ENCODE measurements at places on chromosomes 11 and 22.

DNA sequence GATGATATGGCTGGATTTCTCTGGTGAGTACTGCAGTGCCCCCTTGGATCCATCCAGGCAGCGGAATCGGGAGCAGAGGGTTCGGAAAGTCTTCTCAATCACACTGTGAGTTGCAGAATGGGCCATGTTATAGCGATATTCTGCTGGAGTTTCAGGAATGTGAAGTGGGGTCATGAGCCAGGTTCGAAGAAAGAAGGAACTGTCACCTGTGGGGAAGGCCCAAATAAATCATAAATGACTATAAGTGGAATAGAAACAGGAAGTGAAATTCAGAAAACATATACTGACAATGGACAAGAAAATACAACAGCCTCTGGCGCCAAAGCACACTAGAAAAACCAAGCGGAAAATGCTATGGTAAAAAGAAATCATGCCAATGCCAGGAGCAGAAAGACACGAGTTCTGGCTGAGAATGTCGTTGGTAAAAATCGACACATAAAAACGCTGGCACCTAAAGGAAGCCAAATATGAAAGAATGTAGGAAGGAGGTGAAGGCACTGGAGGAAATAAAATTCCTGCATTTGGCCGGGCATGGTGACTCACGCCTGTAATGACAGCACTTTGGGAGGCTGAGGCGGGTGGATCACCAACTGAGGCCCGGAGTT lies 10.0 kb upstream of the AMBRA1 start:
- DNase-seq = no peak

GRCh38 chr22:20175597-20175900 lies 24.7 kb upstream of the CCDC188 start:
- DNase-seq = no peak

- DNase-seq = no peak
These were observed 56.4 kb downstream of the PARVA start for GRCh38 chr11:12433571-12434324.

GRCh38 chr22:23376256-23376655 lies 195.9 kb downstream of the BCR start:
- DNase-seq = peak; percentile 81

- DNase-seq = no peak
These were observed 9.7 kb downstream of the RHOD start for GRCh38 chr11:67066333-67066709.

DNA sequence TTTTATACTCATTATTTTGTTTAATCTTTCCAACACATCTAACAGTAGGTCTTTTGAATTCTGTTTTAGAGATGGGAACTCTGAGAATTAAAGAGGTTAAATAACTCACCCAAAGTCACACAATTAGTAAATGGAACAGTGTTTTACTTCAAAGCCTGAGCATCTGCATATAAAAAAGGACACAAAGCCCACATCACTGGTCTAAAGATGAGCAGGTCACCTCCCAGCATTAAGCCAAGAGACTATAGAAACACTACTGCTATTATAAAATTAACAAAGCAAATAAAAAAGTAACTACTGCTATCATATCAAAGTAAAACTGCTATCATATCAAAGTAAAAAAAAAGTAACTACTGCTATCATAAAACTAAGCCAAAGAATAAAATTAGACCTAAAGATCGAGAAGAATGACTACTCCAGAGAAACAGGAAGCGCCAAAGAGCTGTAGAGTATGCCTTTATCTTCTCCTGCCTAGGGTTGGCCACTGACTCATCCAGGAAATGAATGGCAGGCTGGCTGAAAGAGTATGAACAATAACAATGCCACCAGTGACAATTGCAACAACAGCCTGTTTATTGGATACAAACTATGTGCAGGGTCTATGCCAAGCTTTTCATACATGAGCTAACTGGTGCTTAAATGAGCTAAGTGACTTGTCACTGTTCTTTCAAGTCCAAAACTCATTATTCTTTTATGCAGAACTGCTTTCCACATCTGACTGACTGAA lies 1153.0 kb upstream of the TENM4 start:
- DNase-seq = peak; percentile 61

GRCh38 chr11:1148752-1149180 lies 9.0 kb upstream of the MUC5AC start:
- DNase-seq = no peak

GRCh38 chr22:41300661-41301060 lies 664 bp upstream of the ZC3H7B start:
- no peak for DNase-seq

DNA sequence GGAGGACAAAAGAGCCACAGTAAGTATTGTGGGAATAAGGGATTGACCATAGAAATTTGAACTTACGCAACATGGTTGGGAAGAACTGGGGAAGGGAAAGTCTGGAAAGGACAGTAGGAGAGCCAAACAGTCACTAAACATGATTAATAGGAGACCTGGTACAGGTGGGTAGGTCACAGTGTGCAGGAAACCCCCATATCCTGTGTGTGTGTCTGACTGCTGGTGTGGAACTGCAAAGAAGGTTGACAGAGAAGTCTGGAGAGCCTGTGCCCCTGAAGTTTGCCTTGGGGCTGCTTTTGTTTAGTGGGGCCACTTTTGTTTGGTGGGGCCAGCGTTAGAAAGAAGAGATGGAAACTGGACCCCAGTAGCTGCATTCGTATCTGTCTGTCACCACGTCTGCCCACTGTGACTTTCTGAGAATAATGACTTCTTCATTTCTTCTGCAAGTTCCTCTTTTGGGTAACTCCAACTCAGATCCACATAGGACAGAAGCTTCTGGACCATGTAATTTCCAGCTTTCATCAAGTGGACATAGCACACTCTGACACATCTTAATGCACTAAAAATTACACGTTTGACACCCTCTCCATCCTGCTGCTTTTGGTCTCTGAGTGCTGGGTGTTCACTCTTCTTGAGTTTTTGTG lies 126.8 kb upstream of the RAG2 start:
- no peak for DNase-seq

DNA sequence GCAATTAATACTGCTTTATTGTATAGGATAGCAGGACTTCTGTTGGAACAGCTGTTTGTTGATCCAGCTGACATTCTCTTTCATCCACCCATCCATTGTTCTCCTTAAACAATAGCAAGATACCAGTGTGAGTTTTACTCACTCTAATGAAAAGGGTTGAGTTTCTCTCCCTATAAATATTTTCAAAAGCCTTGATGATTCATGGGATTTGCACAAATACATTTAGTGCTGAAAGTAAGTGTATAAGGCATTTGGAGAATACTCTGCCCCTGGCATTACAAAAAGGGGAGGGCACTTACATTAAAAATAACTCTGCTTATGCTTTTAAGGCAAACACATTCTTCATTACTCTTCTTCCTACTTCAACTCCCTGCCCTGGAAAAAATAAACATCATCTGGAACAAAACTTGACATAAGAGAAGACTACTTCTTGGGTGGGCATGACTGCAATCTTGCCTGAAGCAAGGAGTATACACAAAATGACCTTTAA lies 634.9 kb downstream of the METTL15 start:
- no peak for DNase-seq

- DNase-seq = no peak
These were observed 35.6 kb upstream of the DDI1 start for GRCh38 chr11:104000798-104001197.

- no peak for DNase-seq
These were observed 314.8 kb downstream of the NTM start for GRCh38 chr11:131685206-131685605.

- no peak for DNase-seq
These were observed 564.2 kb upstream of the KIRREL3 start for GRCh38 chr11:127564810-127565209.

GRCh38 chr11:61533401-61533800 lies 24.9 kb downstream of the LRRC10B start:
- no peak for DNase-seq

DNA sequence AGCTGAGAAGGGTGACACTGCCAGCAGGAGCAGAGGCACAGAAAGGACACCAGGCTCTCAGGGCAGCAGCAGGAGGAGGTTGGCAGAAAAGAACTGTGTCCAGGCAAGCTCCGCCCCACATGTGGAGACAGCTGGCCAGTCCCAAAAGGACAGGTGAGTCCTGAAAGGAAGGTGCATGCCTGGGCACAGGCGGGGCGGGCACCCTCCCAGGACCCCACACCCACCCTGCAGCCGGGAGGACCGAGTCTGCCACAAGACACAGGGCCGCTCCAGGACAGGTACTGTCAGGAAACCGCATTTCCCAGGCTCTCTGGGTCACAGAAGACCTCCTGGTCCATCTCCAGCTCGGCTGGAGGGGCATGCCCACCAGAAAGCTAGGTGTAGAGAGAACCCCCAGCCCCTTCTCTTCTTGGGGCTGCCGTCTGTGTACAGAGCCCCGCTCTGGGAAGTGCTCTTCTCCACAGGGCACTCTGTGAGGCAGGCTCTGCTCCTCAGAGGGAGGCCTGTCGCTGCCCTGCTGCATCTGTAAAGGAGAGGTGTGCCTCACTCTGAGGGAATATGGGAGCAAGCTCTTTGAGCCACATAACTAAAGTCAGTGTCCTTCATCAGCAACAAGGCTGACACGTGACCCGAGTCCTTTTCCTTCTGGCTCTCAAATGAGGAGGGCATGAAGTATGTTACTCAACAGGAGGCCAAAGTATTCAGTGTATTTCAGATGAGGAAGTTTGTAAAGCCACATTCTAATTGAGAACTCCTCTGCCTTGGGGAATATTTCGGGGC lies 50.5 kb downstream of the CLTCL1 start:
- no peak for DNase-seq

GRCh38 chr22:18088825-18089568 lies 11.2 kb downstream of the PEX26 start:
- DNase-seq = no peak

GRCh38 chr22:43090130-43090789 lies 1.1 kb upstream of the TTLL1 start:
- DNase-seq = peak; percentile 98

DNA sequence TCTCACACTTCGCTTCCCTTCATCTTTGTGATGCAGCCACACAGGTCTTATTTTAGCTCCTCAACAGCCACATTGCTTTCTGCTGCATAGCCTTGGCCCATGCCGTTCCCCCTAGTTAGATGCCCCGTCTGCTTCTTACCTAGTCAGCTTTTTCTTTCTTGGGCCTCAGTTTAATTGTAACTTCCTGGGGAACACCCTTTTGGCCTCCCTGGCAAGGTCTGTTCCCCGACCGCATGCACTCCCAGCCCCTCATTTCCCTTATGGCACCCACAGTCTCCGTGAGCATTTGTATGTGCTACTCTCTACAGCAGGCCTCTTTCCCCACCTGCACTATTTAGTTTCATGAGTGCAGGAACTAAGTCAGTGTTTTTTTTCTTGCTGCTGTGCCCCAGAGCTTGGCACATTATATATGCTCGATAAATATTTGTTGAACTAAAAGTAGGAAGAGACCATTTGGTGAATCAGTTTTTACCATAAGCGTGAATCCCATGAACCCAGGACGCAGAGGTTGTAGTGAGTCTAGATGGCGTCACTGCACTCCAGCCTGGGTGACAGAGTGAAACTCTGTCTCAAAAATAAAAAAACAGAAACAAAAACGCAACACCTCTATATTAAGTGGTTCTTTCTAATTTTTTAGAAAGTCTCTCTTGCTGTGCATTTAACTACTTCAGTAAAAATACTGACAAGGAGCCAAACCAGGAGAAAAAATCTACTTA lies 38.5 kb downstream of the TNRC6B start:
- no peak for DNase-seq

- DNase-seq = no peak
These were observed 5.4 kb downstream of the DAGLA start for GRCh38 chr11:61685617-61685967.

- no peak for DNase-seq
These were observed 928 bp upstream of the CRACR2B start for GRCh38 chr11:826836-827145.

- peak; percentile 55 for DNase-seq
These were observed 50.5 kb upstream of the LRRC55 start for GRCh38 chr11:57131080-57131790.

GRCh38 chr11:123195188-123196059 lies at the start of gene CLMP:
TSS of gene CLMP (minus strand) at chr11:123195248. CDS start at chr11:123194940, 308 bp downstream.
- no peak for DNase-seq

GRCh38 chr11:65771589-65772112 lies 9.1 kb downstream of the AP5B1 start:
- no peak for DNase-seq

DNA sequence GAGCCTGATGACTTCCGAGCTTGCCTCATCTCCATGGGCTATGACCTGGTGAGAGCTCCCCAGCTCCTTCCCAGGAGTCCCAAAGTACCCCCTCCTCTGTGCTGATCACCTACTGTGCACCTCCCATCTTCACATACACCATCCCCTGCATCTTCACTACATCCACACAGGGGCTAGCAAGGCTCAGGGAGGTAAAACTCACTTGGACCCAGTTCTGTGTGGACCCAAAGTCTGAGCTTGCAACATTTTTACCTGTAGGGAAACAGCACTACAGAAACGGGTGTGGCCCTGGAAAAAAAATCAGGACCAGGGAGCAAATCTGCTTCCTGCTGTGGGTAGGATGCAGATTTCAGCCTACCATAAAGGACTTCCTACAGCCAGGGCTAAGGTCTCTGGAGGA lies 6.1 kb downstream of the CTSF start:
- DNase-seq = no peak

- no peak for DNase-seq
These were observed 4.3 kb downstream of the SCUBE1 start for GRCh38 chr22:43338766-43339345.

DNA sequence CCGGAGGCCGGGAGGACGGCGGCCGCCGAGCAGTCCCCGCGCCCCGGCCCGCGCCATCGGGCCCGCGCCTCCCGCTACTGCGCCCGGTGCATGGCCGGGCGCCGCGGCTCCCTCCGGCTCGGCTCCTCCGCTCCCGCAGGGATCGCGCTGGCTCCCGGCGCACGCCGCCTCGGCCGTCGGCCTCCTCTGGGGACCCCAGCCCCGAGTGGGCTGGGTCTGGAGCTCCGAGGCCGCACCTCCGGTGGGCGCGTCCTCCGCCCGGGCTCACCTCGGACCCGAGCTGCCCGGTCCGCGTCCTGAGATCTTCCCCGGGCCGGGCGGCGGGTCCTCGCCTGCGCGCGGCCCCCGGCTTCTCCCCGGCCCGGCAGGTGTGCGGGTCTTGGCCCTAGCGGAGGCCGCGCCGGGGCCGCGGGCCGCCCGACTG lies 251 bp downstream of the SHISA8 start:
- no peak for DNase-seq

DNA sequence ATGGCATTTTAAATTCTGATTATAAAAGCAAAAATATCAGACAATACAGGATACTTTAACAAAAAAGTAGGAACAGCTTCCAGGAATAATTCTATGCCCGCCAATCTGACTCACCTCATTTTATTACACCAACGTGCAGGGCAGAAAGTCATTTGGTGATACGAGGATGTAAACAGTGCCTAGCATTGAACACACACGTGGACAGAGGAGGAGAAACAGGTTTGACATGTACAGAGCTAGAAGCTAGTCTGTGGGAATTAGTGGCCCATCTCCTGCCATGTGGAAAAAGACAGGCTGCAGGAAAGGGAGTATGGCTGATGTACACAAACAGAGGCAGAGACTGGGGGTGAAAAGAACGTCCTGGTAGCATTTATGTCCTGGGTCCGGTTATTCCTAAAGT lies 9.0 kb upstream of the SPINDOC start:
- DNase-seq = no peak

DNA sequence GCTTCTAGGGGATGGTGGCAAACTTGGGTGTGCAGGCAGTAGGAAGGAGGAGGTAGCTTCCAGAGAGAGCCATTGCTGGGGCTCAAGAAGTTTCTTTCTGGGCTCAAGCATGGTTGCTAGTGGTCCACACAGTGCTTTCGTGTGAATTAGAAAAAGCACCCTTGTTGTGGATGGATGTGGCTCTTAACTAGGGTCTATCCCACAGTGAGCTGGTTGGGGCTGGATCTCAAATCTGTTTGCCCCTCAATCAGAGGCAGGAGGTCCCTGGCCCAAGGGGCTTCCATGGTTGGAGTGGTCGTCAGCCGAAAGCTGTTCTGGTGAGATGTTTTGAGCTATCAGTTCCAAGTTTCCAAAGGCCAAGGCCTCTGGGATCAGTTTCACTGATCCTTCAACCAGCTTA lies 35.0 kb downstream of the ZBTB16 start:
- DNase-seq = no peak

All from SK-MEL-5 (cell line).